ENCODE measurements at places on chromosomes 6 and 20. TPM values are rescaled to one million over a fixed set of nuclear protein-coding genes. Genes with fewer than 3 reads are reported as not detected.
A peak's percentile ranks its signal among the peaks of the same experiment; 100 is the strongest.

Gene ERVFRD-1
- total RNA-seq: not detected

DNA sequence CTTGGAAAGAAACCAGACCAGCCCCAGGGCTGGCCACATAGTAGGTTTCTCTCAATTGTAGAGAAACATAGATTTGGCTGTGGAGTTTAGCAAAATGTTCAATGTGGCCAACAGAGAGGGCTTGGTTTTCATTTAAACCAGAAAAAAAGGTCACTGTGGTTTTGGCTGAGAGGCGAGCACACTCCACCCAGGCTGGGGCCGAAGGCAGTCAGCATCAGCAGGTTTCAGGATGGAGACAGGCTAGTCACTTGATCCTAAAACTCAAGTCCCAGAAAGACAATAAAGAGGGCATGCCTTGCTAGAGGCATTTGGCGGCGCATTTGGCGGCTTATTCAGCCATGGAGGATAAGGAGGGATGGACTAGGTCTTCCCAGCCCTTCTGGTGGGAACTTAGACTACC is 73.1 kb downstream of the PRND start:
- H3K4me1 ChIP-seq: peaks cover 9% of the 10 kb centered on the region
- H3K36me3 ChIP-seq: peaks cover 66% of the 10 kb centered on the region
- no peaks in the 10 kb centered on the region for H3K27me3 ChIP-seq
- no peak overlapping the region for H3K4me3 ChIP-seq
- no peak overlapping the region for H3K27ac ChIP-seq

GRCh38 chr6:82704045-82704444 is 340.4 kb downstream of the TPBG start:
- no peak overlapping the region for H3K27ac ChIP-seq
- H3K36me3 ChIP-seq: no peaks in the 10 kb centered on the region

- H3K36me3 ChIP-seq: no peaks in the 10 kb centered on the region
- DNase-seq: no peak
- no peak overlapping the region for H3K27ac ChIP-seq
- peaks cover 4% of the 10 kb centered on the region for H3K27me3 ChIP-seq
Observed at GRCh38 chr6:39951191-39951590, 16.9 kb upstream of the MOCS1 start.

- no peaks in the 10 kb centered on the region for H3K36me3 ChIP-seq
- H3K27me3 ChIP-seq: no peaks in the 10 kb centered on the region
- H3K4me3 ChIP-seq: no peak overlapping the region
- peak overlapping the region; percentile 94 for H3K27ac ChIP-seq
- H3K4me1 ChIP-seq: peaks cover 67% of the 10 kb centered on the region
- DNase-seq: peak; percentile 78
Observed at GRCh38 chr6:43706788-43707187, 19.2 kb upstream of the MRPS18A start.

Gene C20orf144
- not detected for total RNA-seq

- peaks cover 11% of the 10 kb centered on the region for H3K4me1 ChIP-seq
- no peak overlapping the region for H3K4me3 ChIP-seq
- no peaks in the 10 kb centered on the region for H3K36me3 ChIP-seq
Observed at GRCh38 chr6:43977404-43978111, 149.7 kb downstream of the MRPL14 start.
